NCI-H2029 treated with DMSO at 0.1 percent for 48 hours (cell line): ENCODE measurements at places on chromosomes 1 and 21.

DNA sequence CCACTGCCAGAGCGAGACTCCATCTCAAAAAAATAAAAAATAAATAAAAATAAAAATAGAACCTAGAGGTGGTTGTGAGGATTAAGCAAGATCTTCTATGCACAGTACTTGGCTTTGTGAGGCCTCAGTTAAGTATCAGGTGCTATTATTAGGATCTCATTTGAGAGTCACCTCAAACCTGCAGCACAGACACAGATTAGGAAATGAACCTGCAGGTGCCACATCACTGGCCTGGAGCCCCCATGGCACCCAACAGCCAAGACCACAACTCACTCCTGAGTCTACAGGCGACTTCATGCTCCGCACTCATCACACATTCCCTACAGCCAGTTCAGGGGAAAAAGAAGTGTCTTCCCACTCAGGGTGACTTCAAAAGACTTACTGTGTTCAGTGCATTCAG, 176.8 kb downstream of the SLC45A1 start:
- DNase-seq, result no peak

DNA sequence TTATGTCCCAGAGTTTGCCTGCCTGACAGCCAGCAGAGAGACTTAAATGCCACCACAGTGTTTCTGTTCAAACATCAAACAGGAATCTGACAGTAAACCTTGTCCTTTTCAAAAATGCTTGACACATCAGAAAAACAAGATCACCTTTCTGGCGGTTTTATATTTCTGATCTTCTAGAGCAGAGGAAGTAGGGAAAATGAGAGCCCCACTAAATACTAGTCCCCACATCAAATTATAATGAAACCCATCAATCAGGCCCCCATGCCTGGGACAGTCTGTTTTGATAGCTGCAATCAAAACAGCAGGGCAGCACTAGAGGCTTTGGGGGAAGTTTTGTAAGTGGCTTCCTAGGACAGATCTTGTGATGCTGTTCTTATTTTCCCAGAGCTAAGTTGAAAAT, 129.3 kb downstream of the CNIH3 start:
- DNase-seq, result no peak

DNA sequence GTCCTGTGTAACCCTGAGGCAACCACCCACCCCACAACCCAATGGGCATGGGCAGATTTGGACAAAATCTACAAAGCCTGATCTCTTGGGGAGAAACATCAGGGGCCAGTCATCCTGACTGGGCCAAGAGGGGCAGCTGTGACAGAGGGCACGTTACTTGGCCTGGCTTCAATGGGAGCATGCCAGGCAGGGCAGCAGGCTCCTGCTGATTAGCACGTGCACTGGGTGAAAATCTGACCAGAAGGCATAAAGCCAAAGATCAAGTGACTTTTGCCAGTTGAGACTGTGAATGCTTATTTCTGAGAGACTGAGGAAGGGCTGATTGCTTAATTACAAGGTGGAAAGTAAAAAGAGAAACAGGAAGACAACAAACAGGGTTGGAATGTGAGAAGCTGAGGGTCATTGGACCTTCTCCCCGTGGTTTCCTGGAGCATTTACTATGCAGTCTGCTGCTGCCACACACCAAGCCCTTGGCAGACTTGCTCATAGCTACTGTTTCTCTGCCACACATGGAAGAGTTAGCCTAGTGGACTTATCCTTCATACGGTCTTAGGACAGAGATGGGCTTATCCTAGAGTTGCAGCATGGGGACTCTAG, 39.8 kb upstream of the TNR start:
- no peak for DNase-seq

GRCh38 chr1:110434946-110435345, 16.0 kb upstream of the PROK1 start:
- DNase-seq, result no peak

DNA sequence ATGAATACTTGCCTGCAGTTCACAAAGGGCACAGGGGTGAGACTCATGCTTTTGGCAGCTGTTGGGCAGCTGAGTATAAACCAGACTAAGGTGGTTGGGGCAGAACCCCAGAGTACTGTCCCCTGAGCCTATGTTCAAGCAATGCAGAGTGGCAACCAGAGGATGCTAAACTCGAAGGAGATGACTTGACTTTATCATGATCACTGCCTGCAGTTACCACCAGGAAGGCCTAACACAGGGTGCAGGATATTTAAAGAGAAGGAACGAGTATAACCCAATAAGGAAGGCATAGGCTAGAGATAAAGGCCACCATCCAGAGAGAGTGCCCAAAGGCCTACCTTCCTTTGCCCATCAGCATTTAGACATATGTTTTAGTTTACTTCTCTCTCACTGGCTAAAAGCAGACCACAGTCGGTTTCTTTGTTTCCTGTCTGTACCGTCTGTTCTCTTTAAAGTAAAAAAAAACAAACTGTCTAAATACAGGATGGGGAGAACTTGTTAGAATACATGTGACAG, 83.3 kb downstream of the MPZL1 start:
- no peak for DNase-seq
